ENCODE measurements at places on chromosomes 1 and 21. TPM values are rescaled to one million over a fixed set of nuclear protein-coding genes. Genes with fewer than 3 reads are reported as not detected.

The ELF3 gene
- 0.09 TPM for total RNA-seq

DNA sequence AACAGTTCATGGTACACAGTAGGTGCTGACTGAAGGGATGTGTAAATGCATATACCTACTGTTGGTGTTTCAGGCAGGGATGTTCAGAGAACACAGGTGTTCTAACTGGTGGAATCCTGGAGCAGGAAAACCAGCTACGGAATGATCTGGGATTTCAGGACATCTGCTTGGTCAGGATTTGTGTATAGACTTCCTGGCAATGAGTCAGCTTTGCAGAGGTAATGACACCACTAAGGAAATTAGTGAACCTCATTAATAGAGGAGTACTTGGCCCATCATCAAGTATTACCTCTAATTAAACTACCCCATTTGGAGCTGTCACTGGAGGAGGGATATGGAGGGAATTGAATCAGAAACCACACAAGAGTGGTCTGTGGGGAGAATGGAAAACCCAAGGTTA, 7.3 kb downstream of the MRPL37 start:
- DNase-seq, result no peak

GRCh38 chr1:115839029-115839678, 1.8 kb downstream of the NHLH2 start:
- DNase-seq, result no peak

- no peak for DNase-seq
Measured at GRCh38 chr1:167110586-167110985, 16.7 kb downstream of the STYXL2 start.
